IPS DF 6.9 (cell line): ENCODE measurements at places on chromosomes 13 and 19.

- H3K27me3 ChIP-seq, result no peaks in the 10 kb centered on the region
- no peaks in the 10 kb centered on the region for H3K4me1 ChIP-seq
- no peak overlapping the region for H3K27ac ChIP-seq
- H3K4me3 ChIP-seq, result no peak overlapping the region
Measured at GRCh38 chr13:26299168-26299750, 45.3 kb downstream of the CDK8 start.

DNA sequence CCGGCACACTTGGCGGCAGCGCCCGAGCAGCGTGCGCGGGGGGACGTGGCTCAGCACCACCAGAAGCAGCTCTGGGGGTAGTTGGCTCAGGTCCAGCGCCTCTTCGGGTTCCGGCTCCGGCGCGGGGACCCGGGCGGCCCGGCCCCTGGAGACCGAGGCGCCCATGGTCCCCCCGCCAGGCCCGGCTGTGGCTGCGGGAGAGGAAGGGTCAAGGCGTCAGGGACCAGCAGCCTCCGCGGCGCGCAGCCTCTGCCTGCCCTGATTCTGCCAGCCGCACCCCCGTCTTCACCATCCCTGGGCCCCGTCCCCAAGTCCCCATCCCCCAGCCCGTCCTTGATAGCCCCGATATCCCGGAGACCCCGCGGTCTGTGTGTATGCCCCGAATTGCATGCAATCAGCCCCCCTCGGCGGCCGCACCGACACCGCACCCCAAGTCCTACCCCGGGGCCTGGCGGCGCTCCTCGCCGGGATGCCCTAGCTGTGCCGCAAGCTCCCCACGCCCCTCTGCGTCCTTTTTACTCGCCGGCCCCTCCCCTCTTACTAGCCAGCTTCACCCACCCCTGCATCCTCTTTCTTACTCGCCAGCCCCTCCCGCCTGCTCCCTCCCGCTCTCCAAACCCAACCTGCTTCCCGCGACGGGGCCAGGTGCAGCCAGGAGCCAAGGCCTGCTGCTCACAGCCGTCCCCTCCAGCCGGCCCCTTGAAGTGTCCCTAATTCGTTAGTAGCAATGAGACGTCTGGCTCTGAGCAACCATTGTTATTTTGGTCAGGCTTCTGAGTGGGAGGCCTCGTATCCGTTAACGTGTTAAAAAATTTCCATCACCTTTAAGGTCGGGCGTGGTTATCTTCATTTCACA, at the start of gene FBXO27:
FBXO27 (minus strand) TSS at position 487 of the 856 bp plus-strand sequence; CDS start at position 165, 322 bp downstream.
- H3K4me1 ChIP-seq, result peaks cover 2% of the 10 kb centered on the region; the same call in 1 of the 2 replicates
- peaks cover 3% of the 10 kb centered on the region; the same call in 1 of the 2 replicates for H3K36me3 ChIP-seq
- H3K27ac ChIP-seq, result no peak within 1 kb of the TSS
- no peak for DNase-seq
- H3K27me3 ChIP-seq, result no peaks in the 10 kb centered on the region
- H3K4me3 ChIP-seq, result peak within 1 kb of the TSS; percentile 56; the same call in 1 of the 2 replicates

DNA sequence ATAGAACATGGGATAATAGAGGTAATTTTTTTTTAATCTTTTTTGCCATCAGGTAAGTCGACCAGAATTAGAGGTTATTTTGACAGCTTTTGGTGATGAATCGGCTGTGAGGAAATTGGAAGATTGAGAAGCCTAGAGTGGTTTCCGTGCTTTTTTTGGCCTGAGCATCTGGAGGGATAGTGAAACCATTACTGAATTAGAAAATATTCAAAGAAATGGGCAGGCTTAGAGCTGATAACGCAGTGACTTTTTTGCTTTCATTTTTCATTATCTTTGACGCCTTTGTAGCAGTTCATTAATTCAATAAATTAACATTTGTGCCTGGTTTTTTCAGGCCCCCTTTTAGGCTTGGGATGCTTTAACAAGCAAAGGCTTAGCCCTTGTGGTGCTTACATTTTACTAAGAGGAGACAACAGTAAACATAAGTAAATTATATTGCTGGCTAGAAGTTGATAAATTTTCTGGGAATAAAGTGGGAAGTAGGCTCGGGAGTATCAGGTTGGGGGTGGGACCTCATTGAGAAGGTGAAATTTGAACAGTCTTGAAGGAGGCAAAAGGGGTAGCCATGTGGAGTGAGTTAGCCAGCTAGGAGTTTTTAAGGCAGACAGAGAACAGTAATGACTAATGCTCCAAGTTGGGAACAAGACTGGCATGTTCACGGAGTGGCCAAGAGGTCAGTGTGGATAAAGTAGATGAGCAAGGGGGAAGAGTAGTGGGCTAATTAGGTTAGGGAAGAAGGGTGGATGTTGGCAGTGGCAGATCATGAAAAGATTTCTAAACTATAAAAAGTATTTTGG, 36.5 kb downstream of the GTF2F2 start:
- no peak for DNase-seq
- H3K4me3 ChIP-seq, result no peak overlapping the region
- H3K36me3 ChIP-seq, result no peaks in the 10 kb centered on the region

DNA sequence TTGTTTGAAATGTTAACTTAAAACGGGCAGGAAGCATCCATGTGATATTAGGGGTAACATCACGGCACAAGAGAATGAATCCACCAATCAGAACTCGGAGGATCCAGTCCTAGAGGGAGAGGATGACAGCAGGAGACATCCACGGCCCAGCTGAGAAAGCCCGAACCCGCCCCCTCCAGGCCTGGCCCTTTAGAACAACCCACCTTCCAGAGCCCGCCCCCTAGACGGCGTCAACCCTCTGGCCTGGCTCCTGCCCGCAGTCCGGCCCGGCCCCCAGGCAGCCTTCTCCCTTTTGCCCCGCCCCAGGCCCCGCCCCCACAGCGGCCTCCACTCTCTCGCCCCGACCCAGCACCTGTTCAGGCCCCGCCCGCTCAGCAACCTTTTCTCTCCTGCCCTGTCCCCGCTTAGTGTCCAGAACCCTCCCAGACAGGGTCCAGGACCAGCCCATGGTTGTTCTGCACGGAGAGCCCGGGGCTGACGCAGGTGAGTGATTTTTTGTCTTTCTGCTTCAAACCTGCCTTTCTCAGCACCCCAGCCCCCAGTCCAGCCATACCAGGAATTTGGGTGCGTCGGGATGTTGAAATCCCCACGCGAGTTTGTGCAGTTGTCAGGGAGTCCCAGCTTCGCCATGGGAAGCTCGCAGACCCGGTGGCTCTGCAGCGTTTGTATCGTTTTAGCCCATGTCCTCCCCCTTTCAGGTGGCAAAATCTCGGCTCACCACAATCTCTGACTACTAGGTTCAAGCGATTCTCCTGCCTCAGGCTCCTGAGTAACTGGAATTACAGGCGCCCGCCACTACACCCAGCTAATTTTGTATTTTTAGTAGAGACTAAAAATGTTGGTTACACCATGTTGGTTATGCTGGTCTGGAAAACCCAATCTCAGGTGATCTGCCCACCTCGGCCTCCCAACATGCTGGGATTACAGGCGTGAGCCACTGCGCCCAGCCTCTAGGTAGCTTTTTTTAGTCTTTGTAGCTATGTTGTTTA, 16.1 kb downstream of the ZNF816 start:
- DNase-seq, result peak; percentile 87
- H3K4me3 ChIP-seq, result peak overlapping the region; percentile 47; the same call in 1 of the 2 replicates
- H3K27me3 ChIP-seq, result no peaks in the 10 kb centered on the region
- peaks cover 10% of the 10 kb centered on the region; the same call in 1 of the 2 replicates for H3K36me3 ChIP-seq

DNA sequence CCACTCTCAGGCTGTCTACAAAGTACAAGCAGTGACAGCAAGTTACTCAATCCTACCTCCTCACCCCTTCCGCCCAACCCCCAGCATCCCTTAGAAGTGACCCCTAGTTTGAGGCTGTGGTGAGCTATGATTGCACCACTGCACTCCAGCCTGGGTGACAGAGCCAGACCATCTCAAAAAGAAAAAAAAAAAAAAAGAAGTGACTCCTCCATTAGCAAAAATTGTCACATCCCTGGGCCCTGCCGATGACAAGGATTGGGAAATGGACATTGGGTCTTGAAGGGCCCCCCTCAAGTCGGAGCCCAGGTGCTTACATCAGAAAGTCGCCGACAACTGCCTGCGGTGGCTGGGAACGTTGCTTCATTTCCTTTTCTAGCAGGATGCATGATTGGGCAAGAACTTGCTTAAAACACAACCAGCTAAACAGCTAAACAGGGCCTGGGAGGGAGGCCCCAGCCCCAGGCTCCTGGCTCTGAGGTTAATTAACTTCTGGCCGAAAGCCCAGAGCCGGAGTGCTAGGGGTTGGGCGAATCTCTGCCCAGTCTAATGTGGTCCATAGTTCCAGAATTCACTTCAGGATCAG, 15.3 kb downstream of the RAB3D start:
- no peaks in the 10 kb centered on the region for H3K36me3 ChIP-seq
- DNase-seq, result no peak
- no peak overlapping the region for H3K27ac ChIP-seq
- H3K4me1 ChIP-seq, result no peaks in the 10 kb centered on the region

- DNase-seq, result no peak
- no peak overlapping the region for H3K4me3 ChIP-seq
- H3K4me1 ChIP-seq, result peaks cover 5% of the 10 kb centered on the region; the same call in 1 of the 2 replicates
- no peaks in the 10 kb centered on the region for H3K27me3 ChIP-seq
- no peak overlapping the region for H3K27ac ChIP-seq
- H3K36me3 ChIP-seq, result no peaks in the 10 kb centered on the region
Measured at GRCh38 chr13:50448535-50448998, 394.9 kb downstream of the DLEU7 start.

- H3K27me3 ChIP-seq, result peaks cover 18% of the 10 kb centered on the region
- DNase-seq, result no peak
- no peaks in the 10 kb centered on the region for H3K36me3 ChIP-seq
- H3K4me3 ChIP-seq, result peak overlapping the region; percentile 82; the same call in 1 of the 2 replicates
- H3K4me1 ChIP-seq, result no peaks in the 10 kb centered on the region
Measured at GRCh38 chr13:73060251-73061160, 1.7 kb downstream of the KLF5 start.

DNA sequence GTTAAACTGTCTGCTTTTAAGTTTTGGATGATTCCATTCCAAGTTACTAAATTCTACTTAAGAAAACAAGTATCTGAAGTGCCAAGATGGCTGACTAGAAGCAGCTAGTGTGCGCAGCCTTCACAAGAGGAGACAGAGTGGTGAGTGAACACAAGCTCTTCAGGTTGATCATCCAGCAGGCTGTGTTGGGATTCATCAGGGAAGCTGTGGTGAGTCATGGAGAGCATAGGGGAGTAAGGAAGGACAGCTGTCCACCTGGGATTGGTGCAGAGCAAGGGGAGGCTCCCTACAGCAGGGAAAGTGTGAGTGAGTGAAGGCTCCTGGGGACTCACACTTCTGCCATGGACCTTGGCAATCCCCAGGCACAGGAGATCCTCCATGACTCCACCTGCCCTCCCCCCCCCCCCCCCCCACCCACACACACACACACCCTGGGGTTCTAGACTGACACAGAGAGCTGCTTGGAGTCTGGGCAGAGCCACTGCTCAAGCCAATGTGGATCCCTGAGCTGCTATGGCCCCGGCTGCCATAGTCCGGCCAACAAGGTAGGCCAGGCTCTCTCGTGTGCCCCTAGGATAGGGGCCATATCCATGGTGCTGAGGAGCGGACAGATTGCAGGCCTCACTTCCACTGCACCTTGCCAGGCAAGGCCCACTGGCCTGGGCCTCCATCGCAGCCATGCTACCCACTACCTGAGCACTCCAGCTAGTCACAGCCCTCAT, 23.5 kb downstream of the SLC25A15 start:
- DNase-seq, result no peak
- H3K4me1 ChIP-seq, result no peaks in the 10 kb centered on the region

GRCh38 chr13:112356190-112356589, 20.0 kb upstream of the SPACA7 start:
- no peak overlapping the region for H3K4me3 ChIP-seq
- no peaks in the 10 kb centered on the region for H3K4me1 ChIP-seq
- no peaks in the 10 kb centered on the region for H3K36me3 ChIP-seq
